Neuronal stem cell (in vitro differentiated cells): ENCODE measurements at places on chromosomes 7 and 10.

DNA sequence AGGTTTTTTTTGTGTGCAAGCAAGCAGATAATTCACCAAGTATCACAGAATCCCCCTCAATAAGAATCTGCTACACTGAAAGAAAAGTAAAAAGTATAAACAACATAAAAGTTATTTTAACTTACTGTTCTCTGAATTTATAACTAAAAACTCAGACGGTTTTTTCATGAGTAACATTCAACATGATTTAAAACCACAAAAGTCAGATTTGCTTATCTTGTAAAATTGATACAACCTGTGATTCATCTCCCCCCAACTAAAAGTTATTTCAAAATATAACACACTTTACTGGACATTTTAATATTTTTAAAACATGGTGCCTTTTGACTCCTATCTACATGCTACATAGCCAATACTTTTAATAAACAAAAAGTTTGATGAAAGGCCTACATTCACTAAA lies 32.8 kb downstream of the TSPAN12 start:
- no peak for DNase-seq

DNA sequence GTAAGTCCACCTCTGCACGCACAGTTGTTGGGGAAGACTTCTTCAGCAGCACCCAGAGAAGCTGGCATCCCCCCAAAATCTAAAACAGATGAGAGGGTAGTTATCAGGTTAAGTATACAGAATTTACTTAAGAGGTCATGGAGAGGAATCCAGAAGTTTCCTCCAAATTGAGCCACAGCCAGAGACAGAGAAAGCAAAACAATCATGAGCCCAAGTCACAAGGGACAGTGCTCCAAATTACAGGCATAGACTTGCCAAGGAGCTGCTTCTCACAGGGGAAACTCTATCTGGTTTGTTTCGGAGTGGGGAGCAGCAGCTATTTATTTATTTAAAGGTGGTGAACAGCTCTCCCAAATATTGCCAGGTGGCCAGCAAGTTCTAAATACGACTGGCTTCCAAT lies 308.4 kb downstream of the SKIDA1 start:
- DNase-seq = no peak

GRCh38 chr10:79069325-79070080 lies 737 bp downstream of the ZMIZ1 start:
- peak; percentile 27 for DNase-seq

GRCh38 chr7:54814401-54814800 lies 55.4 kb upstream of the SEC61G start:
- no peak for DNase-seq

GRCh38 chr7:155741805-155742204 lies 70.5 kb downstream of the SHH start:
- DNase-seq = no peak

DNA sequence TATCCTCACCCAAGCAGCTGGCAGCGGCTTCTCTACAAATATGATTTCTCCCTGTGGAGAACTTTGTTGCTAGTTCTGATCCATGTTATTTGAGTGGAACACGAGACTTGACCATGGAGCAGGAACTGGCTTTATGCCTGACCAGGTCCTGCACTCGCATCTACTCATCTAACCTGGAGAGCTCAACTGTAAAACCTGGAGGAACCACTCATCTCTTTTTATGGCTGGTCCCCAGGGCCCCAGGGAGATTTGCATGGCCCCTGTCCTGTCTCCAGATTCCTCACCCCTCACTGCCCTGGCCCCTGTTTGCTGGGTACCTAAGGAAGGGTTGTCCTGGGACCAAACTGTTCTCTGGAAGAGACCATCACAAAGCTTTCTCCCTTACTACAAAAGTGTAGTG lies 16.0 kb downstream of the TCAF1 start:
- DNase-seq = no peak
